ENCODE measurements at places on chromosomes 1 and 21. TPM values are rescaled to one million over a fixed set of nuclear protein-coding genes. Genes with fewer than 3 reads are reported as not detected.

Gene TAL1
- not detected for total RNA-seq

Gene NKAIN1
- not detected for total RNA-seq

Gene EFCAB14
- total RNA-seq = 55.5 TPM

Gene LCE1C
- not detected for total RNA-seq

Gene LCE1F
- not detected for total RNA-seq

Gene TRIM67
- not detected for total RNA-seq

Gene GABRD
- total RNA-seq = not detected

Gene ZNF648
- total RNA-seq = not detected

Gene C1QC
- total RNA-seq = not detected

Gene DRAXIN
- total RNA-seq = not detected

Gene NCF2
- 7.0 TPM for total RNA-seq

Gene NR1I3
- not detected for total RNA-seq

Gene ARHGEF2
- total RNA-seq = 207 TPM

Gene NUF2
- total RNA-seq = 91.7 TPM

Gene PLA2G2E
- not detected for total RNA-seq

Gene NR5A2
- not detected for total RNA-seq

Gene SAMSN1
- total RNA-seq = not detected

Gene SELP
- not detected for total RNA-seq

Gene CNKSR1
- 0.29 TPM for total RNA-seq

Gene ZBED6
- 34.7 TPM for total RNA-seq

Gene SUSD4
- not detected for total RNA-seq

Gene RHBDL2
- not detected for total RNA-seq

Gene CCDC190
- total RNA-seq = not detected

Gene LIN28A
- total RNA-seq = not detected

Gene PAQR7
- total RNA-seq = 8.4 TPM

Gene OR2L5
- 0.19 TPM for total RNA-seq

Gene SPATA46
- not detected for total RNA-seq

Gene OPRD1
- not detected for total RNA-seq

Gene B3GALT5
- not detected for total RNA-seq

Gene RHD
- not detected for total RNA-seq

Gene CLDN17
- not detected for total RNA-seq

Gene SLC5A9
- total RNA-seq = not detected

Gene FAM72B
- total RNA-seq = 33.3 TPM

Gene KRTAP7-1
- not detected for total RNA-seq

Gene ST6GALNAC3
- total RNA-seq = 3.3 TPM

Gene ATAD3C
- total RNA-seq = 0.51 TPM

Gene CCDC17
- 1.6 TPM for total RNA-seq

Gene BGLAP
- total RNA-seq = 0.48 TPM

Gene AMIGO1
- 1.1 TPM for total RNA-seq

Gene TPTE
- not detected for total RNA-seq

Gene RNU1-3
- total RNA-seq = under 0.01 TPM

Gene PTPN22
- 43.3 TPM for total RNA-seq

Measured in Karpas-422 (cell line).